Spinal cord (tissue), 10 donors: ENCODE measurements at places on chromosomes 7 and 10.

- H3K4me3 ChIP-seq, result no peak overlapping the region
- no peaks in the 10 kb centered on the region for H3K36me3 ChIP-seq
- no peak for DNase-seq
- H3K4me1 ChIP-seq, result no peaks in the 10 kb centered on the region
Measured at GRCh38 chr10:90226517-90226916, 525.1 kb downstream of the KIF20B start.

- no peaks in the 10 kb centered on the region for H3K4me1 ChIP-seq
- H3K27me3 ChIP-seq, result no peaks in the 10 kb centered on the region
- no peak overlapping the region for H3K27ac ChIP-seq
- no peak for DNase-seq
- H3K36me3 ChIP-seq, result no peaks in the 10 kb centered on the region
Measured at GRCh38 chr7:124597509-124597908, 168.1 kb downstream of the GPR37 start.

- no peaks in the 10 kb centered on the region for H3K36me3 ChIP-seq
- H3K4me1 ChIP-seq, result no peaks in the 10 kb centered on the region
- H3K4me3 ChIP-seq, result no peak overlapping the region
- no peak overlapping the region for H3K27ac ChIP-seq
- no peaks in the 10 kb centered on the region for H3K27me3 ChIP-seq
Measured at GRCh38 chr7:113044394-113044793, 42.2 kb downstream of the GPR85 start.

DNA sequence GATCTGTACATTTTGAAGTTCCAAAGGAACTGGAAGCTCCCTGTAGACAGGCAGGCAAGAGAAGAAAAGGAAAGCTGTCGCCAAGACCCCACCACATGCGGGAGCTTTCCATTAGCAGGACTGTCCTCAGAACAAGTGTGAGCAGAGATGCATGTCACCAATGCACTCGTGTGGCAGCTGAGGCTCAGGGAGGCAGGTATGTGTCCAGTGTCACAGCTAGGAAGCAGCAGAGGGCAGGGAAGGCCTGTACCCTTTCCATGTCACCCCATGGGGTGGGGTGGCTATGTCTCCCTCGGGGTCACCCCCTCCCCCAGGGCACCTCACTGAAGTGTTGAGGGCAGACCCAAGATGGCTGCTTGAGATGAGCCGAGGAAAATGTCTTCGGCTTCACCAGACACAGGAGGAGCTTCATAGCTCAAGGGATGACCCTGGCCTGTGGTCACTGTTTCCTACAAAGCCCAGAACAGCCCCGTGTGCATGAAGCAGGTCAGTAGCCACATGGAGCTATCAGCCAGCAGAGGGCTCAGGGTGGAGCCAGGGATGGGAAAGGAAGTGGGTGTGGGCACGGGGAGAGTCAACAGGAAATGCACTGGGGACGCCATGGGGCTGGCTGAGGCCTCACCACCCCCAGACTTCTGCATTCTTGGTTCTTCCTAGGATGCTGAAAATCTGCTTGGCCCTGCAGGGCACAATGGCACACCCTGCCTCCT is 96.6 kb downstream of the FAM53B start:
- peaks cover 31% of the 10 kb centered on the region for H3K36me3 ChIP-seq
- H3K27me3 ChIP-seq, result no peaks in the 10 kb centered on the region
- H3K27ac ChIP-seq, result peak overlapping the region; percentile 82
- H3K4me3 ChIP-seq, result no peak overlapping the region

DNA sequence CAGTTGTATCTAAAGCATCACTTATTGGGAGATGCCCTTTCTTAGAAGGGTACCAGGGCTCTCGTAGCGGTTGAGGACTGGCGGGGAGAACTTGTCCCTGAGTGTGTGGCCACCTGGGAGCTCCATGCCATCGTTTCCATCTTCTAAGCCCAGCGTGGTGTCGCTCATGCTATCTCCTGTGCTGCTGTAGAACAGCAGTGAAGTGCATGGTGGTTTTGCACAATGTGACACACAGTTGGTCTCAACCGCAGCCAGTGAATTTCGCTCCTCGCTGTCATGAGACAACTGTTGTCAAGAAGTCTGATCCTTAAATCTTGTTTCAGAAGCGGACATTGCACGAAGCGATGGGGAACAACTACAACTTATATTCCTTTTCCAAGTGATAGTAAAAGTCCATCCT is 283.4 kb downstream of the GRID1 start:
- peaks cover 28% of the 10 kb centered on the region for H3K4me1 ChIP-seq
- H3K27ac ChIP-seq, result no peak overlapping the region
- no peak overlapping the region for H3K4me3 ChIP-seq
- no peaks in the 10 kb centered on the region for H3K36me3 ChIP-seq

DNA sequence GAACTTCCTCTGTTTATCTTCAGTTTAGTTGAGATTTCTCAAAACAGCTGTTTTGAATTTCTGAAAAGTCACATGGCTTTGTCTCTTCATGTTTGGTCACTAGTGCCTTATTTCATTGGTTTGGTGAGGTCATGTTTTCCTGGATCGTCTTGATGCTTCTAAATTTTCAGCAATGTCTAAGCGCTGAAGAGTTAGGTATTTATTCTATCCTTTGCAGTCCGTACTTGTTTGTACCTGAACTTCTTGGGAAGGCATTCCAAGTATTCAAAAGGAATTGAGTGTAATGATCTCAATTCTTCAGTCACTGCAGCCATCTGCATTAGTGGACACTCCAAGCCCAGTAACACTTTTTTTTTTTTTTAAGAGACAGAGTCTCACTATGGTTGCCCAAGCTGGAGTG is 67.7 kb downstream of the HERC4 start:
- no peak overlapping the region for H3K4me3 ChIP-seq
- H3K27me3 ChIP-seq, result no peaks in the 10 kb centered on the region
- H3K27ac ChIP-seq, result no peak overlapping the region
- no peaks in the 10 kb centered on the region for H3K4me1 ChIP-seq
- DNase-seq, result no peak

DNA sequence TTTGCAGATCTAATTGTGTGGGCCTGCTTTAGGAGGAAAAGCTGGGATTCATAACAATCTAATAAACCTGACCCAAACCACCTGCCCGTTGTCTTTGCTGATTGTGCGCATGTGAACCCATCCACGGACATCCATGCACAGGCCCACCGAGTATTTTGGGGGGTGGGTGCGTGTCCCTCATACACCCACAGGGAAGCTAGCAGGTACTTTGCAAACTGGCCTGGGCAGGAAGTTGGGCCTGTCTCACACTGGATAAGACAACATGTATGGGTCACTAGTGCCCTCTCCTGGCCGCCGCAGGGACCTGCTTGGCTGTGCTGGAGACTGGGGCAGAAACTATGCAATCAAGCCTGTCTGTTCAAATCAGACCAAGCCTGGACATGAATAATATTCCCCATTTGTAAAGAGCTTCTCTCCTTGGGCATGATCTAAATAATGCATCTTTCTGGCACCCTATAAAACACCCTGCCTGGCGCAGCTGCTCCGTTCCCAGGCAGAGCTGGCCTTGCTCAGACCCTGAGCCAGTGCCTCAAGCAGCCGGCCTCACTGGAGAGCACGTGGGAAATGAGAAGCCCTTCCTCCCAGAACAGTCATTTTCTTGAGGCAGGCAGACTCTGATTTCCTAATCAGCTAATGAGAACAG is 15.8 kb downstream of the ECHDC3 start:
- H3K36me3 ChIP-seq, result peaks cover 3% of the 10 kb centered on the region
- H3K4me1 ChIP-seq, result peaks cover 10% of the 10 kb centered on the region
- no peaks in the 10 kb centered on the region for H3K27me3 ChIP-seq
- no peak overlapping the region for H3K4me3 ChIP-seq
- peak overlapping the region; percentile 25 for H3K27ac ChIP-seq

- H3K36me3 ChIP-seq, result no peaks in the 10 kb centered on the region
- DNase-seq, result no peak
- no peak overlapping the region for H3K27ac ChIP-seq
Measured at GRCh38 chr7:25839084-25839769, 312.8 kb upstream of the NFE2L3 start.

GRCh38 chr10:21329995-21330627 is 195.4 kb downstream of the SKIDA1 start:
- no peak overlapping the region for H3K4me3 ChIP-seq
- no peaks in the 10 kb centered on the region for H3K27me3 ChIP-seq
- H3K4me1 ChIP-seq, result no peaks in the 10 kb centered on the region
- no peak overlapping the region for H3K27ac ChIP-seq

- peak; percentile 61 for DNase-seq
- peak within 1 kb of the TSS; percentile 76 for H3K4me3 ChIP-seq
- peaks cover 12% of the 10 kb centered on the region for H3K4me1 ChIP-seq
Measured at GRCh38 chr7:55951637-55952351, at the start of gene MRPS17. Gene MRPS17, plus strand, starts transcription at chr7:55951877. Its CDS starts 1,319 bp downstream, at chr7:55953196.

DNA sequence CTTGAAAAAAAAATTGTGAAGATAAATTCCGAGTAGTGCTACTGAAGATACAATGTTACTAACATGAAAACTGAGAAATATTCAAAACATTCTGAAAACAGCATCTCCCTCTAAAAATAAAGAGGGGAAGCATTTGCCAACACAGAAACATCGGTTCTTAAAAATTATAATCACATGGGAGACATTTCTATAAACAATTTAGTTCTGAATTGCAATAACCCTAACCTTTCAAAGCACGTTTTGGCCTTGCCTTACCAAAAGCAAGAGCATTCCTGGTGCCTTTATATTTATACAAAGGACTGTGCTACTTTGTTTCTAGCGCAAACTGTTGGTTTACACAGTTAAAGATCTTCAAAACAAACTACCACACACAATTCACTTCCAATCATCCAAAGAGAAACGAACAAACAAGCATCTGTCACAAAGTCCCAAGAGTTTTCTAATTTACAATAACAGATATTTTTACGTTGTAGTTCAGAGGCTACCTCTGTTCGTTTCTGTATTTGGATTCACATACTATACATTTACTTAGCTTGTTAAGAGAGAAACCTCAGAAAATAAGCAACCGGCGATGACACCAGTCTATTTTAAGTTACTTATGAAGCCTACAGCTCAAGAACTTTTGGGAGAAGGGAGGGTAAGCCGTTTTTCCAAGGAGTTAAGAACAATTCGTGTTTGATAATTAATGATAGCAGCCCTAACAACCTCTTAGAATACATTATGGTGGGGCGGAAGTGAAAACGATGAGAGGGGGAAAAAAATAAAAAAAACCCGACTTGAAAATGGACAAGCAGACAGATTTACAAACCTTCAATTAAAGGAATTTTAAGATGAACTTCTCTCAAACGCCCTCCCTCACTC is 1.3 kb downstream of the ABI1 start:
- H3K27me3 ChIP-seq, result peaks cover 3% of the 10 kb centered on the region
- DNase-seq, result peak; percentile 13
- H3K27ac ChIP-seq, result peak overlapping the region; percentile 93

- DNase-seq, result no peak
- H3K27me3 ChIP-seq, result no peaks in the 10 kb centered on the region
- H3K4me3 ChIP-seq, result no peak overlapping the region
- no peaks in the 10 kb centered on the region for H3K4me1 ChIP-seq
Measured at GRCh38 chr7:133491846-133492652, 239.2 kb downstream of the EXOC4 start.

- H3K27me3 ChIP-seq, result no peaks in the 10 kb centered on the region
- H3K27ac ChIP-seq, result no peak overlapping the region
- no peaks in the 10 kb centered on the region for H3K36me3 ChIP-seq
- H3K4me1 ChIP-seq, result no peaks in the 10 kb centered on the region
- DNase-seq, result no peak
- H3K4me3 ChIP-seq, result no peak overlapping the region
Measured at GRCh38 chr7:81469869-81470723, 299.8 kb downstream of the HGF start.

- H3K4me3 ChIP-seq, result no peak overlapping the region
- DNase-seq, result no peak
- no peaks in the 10 kb centered on the region for H3K4me1 ChIP-seq
- no peaks in the 10 kb centered on the region for H3K36me3 ChIP-seq
Measured at GRCh38 chr7:80644054-80644453, 5.6 kb downstream of the CD36 start.

- H3K4me1 ChIP-seq, result no peaks in the 10 kb centered on the region
- no peaks in the 10 kb centered on the region for H3K27me3 ChIP-seq
- no peak for DNase-seq
- H3K4me3 ChIP-seq, result peak overlapping the region; percentile 26
Measured at GRCh38 chr10:60299961-60300883, 89.5 kb downstream of the ANK3 start.

GRCh38 chr7:109646124-109646523 is 1076.5 kb downstream of the DNAJB9 start:
- no peaks in the 10 kb centered on the region for H3K4me1 ChIP-seq
- no peak for DNase-seq
- H3K27ac ChIP-seq, result no peak overlapping the region
- H3K4me3 ChIP-seq, result no peak overlapping the region
- H3K36me3 ChIP-seq, result no peaks in the 10 kb centered on the region

DNA sequence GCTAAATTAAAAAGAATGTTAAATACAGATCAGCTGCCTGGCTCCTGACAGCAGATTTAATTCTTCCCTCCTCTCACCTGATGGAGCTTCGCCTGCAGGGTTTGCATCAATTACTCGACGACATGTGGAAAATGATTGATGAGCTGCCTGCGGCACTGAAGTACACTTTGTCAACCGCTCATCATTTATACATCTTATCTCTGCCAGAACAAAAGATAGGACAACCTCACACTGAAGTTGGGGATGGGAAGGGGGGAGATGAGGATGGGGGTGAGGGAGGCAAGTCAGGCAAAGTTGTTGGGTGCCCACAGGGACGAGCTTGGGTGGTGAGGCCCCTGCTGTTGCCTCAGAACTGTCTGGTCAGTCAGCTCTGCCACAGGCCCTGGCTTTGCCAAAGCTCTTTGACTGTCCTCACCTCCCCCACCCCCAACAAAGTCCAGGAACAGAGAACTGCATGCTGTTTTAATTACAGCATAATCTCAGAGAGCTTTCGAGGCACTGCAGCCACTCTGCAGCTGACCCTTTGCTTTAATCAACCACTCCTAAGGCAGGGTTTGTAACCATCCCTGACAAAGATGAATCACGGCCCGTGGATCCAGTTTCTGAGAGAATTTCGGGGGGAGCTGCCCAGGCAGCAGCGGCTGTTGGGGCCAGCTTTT is 702.3 kb downstream of the LRMDA start:
- DNase-seq, result no peak
- H3K4me1 ChIP-seq, result no peaks in the 10 kb centered on the region
- no peaks in the 10 kb centered on the region for H3K36me3 ChIP-seq
- no peak overlapping the region for H3K4me3 ChIP-seq
- no peak overlapping the region for H3K27ac ChIP-seq

DNA sequence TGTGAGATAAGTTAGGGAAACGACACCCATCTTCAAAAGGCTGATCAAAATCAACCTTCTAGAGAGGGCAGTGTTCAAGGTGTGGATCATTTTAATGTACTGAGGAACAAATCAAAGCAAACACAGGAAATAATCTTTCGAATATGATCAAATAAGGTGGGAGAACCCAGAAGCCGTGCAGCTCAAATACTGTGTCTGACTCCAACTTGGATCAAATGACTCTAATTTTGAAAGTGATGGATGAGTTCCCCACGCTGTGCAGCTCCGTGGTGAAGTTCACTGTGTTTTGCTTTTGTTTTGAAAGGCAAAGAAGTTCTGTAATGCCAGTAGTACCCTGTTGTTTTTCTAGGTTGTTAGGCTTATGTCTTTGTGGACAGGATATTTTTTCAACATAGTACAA is 250.9 kb downstream of the SFMBT2 start:
- H3K4me3 ChIP-seq, result no peak overlapping the region
- H3K4me1 ChIP-seq, result no peaks in the 10 kb centered on the region
- no peak for DNase-seq
- H3K27ac ChIP-seq, result no peak overlapping the region
